Left ventricle myocardium inferior (tissue), 1 donor: ENCODE measurements at places on chromosomes 2 and 18. TPM values are rescaled to one million over a fixed set of nuclear protein-coding genes. Genes with fewer than 3 reads are reported as not detected.

TUBA3E gene
- total RNA-seq = 47.1 TPM

MARS2 gene
- 7.2 TPM for total RNA-seq

- H3K27ac ChIP-seq = peak overlapping the region; percentile 71
- H3K4me3 ChIP-seq = no peak overlapping the region
- H3K27me3 ChIP-seq = peaks cover 55% of the 10 kb centered on the region
- no peaks in the 10 kb centered on the region for H3K36me3 ChIP-seq
These were observed 1.4 kb upstream of the KCNK3 start for GRCh38 chr2:26691161-26691560.

DNA sequence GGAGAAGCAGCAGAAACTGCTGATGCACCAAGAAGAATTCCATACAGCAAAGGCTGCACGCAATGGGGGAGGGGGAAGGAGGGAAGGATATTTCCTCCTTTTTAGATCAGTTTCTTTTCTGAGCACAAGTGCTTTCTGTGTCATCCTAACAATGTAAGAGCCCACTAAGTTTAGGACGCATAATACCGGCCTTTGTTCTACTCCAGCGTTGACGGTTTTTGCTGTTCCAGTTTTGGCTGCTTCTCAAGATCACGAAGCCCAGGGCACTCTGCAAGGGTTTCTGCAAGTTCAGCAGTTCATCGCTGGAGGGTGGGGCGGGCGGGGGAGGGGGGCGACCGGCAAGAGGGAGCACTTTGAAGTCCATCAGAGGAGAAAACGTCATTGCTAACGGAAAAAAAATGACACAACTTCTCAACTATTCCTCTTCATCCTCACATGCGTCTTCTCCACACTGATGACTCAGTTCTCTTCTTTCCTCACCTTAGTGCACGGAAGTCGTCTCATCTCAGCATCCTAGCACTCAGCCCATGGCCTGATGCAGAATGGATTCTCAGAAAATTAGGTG, 8.7 kb downstream of the FAM178B start:
- no peak overlapping the region for H3K27ac ChIP-seq
- H3K36me3 ChIP-seq = no peaks in the 10 kb centered on the region
- peaks cover 15% of the 10 kb centered on the region for H3K27me3 ChIP-seq
- peak overlapping the region; percentile 12 for H3K4me3 ChIP-seq
- DNase-seq = no peak
- peaks cover 5% of the 10 kb centered on the region for H3K4me1 ChIP-seq

TUBA4B gene
- not detected for total RNA-seq

AKAIN1 gene
- total RNA-seq = not detected

DNA sequence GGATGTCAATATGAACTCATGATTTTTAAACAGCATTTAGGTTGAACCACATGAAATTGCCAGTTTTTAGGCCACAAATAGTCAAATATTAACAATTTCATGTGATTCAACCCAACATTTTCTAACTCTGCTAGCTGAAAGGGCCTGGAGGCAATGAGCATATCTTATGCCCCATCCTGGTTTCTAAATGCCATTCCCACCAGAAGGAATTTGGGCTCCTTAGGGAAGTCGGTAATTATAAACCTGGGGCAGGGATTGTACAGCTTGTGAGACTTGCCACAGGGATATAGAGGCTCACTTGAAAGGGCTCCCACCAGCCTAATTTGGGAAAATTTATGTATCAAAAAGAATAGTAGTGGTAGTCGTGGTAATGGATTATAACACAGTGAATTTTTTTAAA, 178.4 kb upstream of the ALPP start:
- H3K27ac ChIP-seq = no peak overlapping the region
- H3K36me3 ChIP-seq = peaks cover 12% of the 10 kb centered on the region
- DNase-seq = no peak
- no peaks in the 10 kb centered on the region for H3K27me3 ChIP-seq
- no peak overlapping the region for H3K4me3 ChIP-seq

GLI2 gene
- 2.4 TPM for total RNA-seq

RASGRP3 gene
- 69.2 TPM for total RNA-seq

DNA sequence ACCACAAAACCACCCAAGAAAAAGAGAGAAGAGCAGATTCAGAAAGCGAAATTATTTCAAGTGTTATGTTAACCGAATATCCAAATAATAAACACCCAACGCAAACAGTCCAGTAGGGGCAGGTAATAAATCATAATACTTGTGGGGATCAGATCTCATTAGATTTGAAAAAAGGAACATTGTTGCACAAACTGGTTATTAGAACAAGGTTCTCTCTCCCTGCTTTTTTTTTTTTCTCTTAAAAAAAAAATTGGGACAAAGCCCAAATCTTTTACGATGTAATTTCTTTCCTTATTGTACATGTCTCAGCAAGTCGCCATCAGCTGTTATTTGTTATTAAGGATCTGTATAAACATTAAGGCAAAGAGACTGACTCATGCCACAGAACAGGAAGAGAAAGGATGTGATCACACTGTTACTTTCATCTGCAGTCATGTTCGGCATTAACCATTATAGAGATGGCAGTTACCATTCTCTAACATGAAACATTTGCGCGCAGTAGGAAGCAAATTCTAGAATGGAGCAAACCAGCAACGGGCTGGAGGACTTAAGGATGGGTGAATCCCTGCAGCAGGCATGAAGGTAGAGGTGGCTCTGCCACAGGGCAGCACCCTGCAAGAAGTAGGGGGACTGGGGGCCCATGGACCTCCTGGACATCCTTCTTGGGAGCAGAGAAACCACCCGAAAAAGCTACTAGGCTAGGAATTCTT, 42.0 kb downstream of the EPHA4 start:
- peak overlapping the region; percentile 32 for H3K4me3 ChIP-seq
- no peak for DNase-seq
- H3K27me3 ChIP-seq = no peaks in the 10 kb centered on the region
- H3K4me1 ChIP-seq = peaks cover 60% of the 10 kb centered on the region
- peak overlapping the region; percentile 82 for H3K27ac ChIP-seq
- H3K36me3 ChIP-seq = no peaks in the 10 kb centered on the region

DNA sequence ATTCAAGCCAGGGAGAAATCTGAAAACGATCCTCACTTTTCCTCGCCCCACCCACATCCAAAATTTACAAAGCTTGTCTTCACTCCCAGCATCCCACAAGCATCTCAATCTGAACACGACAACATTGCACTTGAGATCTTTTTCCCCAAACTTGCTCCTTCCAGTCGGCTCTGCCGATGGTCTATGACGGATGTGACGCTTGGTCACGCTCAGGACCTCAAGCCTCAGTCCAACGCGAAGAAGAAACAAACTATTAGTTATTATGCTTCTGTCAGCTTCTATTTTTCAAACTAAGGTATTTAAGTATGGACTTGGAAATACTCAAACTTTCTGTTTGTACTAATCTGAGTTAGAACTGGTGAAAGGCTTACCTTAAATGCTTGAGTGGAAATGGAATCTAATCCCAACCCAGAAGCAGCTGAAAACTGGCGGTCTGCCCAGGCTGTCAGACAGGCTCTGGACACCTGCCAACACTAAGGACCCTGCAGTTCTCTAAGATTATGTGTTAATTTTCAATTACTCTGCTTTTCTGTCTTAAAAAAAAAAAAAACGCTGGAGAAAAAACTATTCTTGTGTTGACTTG, 132.1 kb upstream of the DNMT3A start:
- no peak overlapping the region for H3K27ac ChIP-seq
- H3K36me3 ChIP-seq = peaks cover 15% of the 10 kb centered on the region
- DNase-seq = no peak
- H3K4me3 ChIP-seq = no peak overlapping the region
- no peaks in the 10 kb centered on the region for H3K4me1 ChIP-seq

DNA sequence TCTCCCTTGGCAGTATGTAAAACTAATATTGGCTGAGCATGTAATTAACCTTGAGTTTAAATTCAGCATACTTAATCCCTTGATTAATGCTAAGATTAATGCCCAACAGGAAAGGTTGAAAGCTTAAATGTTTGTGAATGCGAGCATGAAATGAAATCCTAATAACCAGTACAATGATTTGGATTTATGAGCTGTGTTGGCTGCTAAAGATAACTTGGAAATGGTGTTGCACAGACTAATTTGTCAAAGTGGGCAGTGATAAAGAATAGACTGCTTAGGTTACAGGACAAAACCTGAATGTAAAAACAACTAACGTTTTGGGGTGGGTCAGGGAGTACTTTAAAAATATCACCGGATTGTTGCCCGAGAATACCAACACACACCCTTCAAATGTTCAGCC, 70.6 kb downstream of the MGAT5 start:
- H3K27ac ChIP-seq = peak overlapping the region; percentile 39
- H3K36me3 ChIP-seq = peaks cover 3% of the 10 kb centered on the region
- peaks cover 73% of the 10 kb centered on the region for H3K4me1 ChIP-seq
- H3K4me3 ChIP-seq = no peak overlapping the region
- H3K27me3 ChIP-seq = no peaks in the 10 kb centered on the region

DNA sequence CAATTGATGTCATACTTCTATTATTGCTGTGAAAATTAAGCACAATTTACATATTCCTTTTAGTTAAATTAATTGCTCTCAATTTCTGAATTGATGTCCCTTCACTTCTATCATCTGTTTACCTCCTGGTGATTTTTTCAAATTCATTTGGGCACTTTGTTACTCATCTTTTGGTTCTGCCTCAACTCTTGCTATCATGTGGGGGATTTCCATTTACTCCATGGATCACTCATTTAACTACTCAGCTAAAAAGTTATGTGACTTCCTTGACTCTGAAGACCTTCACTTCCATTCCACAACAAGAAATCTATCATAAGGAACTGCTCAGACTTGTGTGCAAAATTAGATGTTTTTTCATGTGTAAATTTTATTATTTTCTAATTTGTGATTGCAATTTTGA, 126.2 kb downstream of the EHBP1 start:
- H3K4me3 ChIP-seq = no peak overlapping the region
- H3K4me1 ChIP-seq = peaks cover 7% of the 10 kb centered on the region
- DNase-seq = no peak
- no peak overlapping the region for H3K27ac ChIP-seq

GRCh38 chr2:70967189-70967588, 11.2 kb upstream of the ANKRD53 start:
- no peaks in the 10 kb centered on the region for H3K36me3 ChIP-seq
- H3K4me3 ChIP-seq = no peak overlapping the region
- H3K4me1 ChIP-seq = peaks cover 9% of the 10 kb centered on the region
- H3K27me3 ChIP-seq = peaks cover 62% of the 10 kb centered on the region

DNA sequence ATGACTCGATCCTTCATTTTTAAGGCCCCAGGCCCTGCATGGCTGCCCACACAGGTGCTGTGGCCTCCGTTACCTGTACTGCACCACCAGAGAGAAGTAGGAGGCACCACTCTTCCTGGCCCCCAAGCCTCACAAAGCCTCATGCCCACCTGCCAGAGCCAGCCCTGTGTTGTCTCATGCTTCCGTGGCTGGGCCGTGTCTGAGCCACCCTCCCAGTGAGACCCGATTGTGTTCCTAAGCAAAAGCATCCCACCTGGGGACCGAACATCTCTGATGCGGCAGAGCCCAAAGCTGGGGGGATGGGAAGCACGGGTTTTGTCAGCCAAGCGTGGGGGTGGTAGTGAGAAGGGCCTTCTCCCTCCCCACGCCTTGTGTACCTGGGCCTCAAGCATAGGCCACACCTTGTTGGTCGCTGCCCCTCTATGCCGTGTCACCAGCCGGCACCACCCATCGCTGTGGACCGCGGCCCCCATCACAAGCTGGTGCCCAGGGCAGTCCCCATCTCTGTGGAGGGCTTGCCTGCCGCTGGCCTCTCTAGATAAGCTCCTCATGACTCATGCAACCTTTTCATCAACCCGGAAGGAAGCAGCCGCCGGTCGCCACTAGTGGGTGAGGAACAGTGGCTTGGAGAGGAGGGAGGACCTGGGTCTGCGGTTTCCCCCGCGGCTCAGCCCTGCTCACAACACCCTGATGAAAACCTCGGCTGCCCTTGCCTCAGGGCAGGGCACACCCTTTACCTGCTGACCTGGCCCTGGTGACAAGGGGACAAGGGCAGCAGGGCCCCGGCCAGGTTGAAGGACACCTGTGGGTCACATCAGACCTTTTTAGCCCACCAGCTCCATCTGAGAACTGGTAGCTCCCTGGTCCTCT, 2.7 kb upstream of the RNPEPL1 start:
- peak overlapping the region; percentile 85 for H3K4me3 ChIP-seq
- no peaks in the 10 kb centered on the region for H3K27me3 ChIP-seq
- H3K36me3 ChIP-seq = peaks cover 5% of the 10 kb centered on the region
- H3K27ac ChIP-seq = peak overlapping the region; percentile 96
- peaks cover 67% of the 10 kb centered on the region for H3K4me1 ChIP-seq
- DNase-seq = peak; percentile 76

DNA sequence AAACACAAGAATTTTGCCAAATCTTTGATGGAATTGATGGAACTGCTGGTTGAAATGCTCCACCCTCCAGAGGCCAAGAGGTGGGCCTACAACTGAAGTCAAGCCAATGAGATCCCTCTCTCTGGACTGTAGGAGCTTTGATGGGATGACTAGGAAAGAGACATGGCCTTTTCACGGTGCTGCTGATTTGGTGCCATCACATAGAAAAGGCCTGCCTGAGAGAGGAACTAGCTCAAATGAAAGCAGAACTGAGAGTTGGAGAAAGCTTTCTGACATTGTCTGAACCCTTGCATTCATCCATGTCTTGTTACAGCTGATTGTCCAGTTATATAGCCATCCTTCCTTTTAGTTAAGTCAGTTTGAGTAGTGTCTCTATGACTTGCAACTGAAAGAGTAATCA, 283.8 kb upstream of the LYPD1 start:
- DNase-seq = no peak
- no peaks in the 10 kb centered on the region for H3K27me3 ChIP-seq
- no peak overlapping the region for H3K27ac ChIP-seq
- no peaks in the 10 kb centered on the region for H3K36me3 ChIP-seq

- H3K36me3 ChIP-seq = no peaks in the 10 kb centered on the region
- no peaks in the 10 kb centered on the region for H3K4me1 ChIP-seq
- DNase-seq = no peak
- H3K27me3 ChIP-seq = peaks cover 32% of the 10 kb centered on the region
- no peak overlapping the region for H3K4me3 ChIP-seq
These were observed 7.9 kb upstream of the CCBE1 start for GRCh38 chr18:59705145-59705544.

- peak overlapping the region; percentile 94 for H3K27ac ChIP-seq
- peak; percentile 89 for DNase-seq
- no peaks in the 10 kb centered on the region for H3K36me3 ChIP-seq
- H3K27me3 ChIP-seq = no peaks in the 10 kb centered on the region
- peaks cover 89% of the 10 kb centered on the region for H3K4me1 ChIP-seq
These were observed 7.5 kb downstream of the SERTAD2 start for GRCh38 chr2:64646007-64646880.

ANTXR1 gene
- total RNA-seq = 23.3 TPM

- H3K27ac ChIP-seq = no peak overlapping the region
- no peak for DNase-seq
- peaks cover 3% of the 10 kb centered on the region for H3K36me3 ChIP-seq
- H3K4me1 ChIP-seq = peaks cover 44% of the 10 kb centered on the region
These were observed 89.2 kb upstream of the MYO3B start for GRCh38 chr2:170088776-170089175.
